ENCODE measurements at places on chromosomes 11 and 22.

DNA sequence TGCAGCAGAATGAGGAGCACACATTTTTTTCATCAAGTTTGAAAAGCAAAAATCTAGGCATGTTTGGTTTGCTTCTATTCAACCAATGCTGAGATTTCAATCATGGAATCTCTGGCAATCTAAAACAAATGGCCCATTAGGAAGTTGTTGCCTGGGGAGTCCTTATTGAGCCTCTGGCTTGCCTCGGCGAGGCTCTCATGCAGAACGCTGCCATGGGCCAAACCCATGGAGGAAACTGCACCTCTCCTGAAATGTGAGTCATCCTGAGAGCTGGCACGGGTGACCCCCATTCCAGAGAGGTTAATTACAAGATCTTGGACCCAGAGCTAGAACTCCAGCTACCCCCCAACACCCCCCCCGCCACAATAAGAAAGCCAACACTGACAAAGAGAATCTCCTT is 80.7 kb downstream of the MN1 start:
- DNase-seq = no peak

- DNase-seq = no peak
Measured at GRCh38 chr11:58560842-58561241, 14.8 kb downstream of the LPXN start.

DNA sequence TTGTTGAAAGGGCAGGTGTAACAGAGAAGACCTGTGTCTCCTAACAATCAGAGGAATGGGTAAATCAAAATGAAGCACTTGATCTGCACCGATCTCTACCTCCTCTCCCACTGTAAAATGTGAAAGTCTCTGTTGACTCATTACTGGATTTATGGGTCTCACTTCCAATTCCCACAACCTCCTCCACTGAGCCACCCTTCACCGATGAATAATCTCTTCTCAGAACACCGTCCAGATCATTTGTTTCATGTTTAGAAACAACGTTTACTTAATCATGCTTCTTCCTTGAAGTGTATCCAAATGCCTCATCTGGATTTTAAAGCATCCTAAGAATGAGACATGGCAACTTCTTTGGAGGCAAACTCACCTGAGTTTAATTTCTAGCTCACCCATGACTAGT is 643.6 kb downstream of the ETS1 start:
- DNase-seq = no peak

DNA sequence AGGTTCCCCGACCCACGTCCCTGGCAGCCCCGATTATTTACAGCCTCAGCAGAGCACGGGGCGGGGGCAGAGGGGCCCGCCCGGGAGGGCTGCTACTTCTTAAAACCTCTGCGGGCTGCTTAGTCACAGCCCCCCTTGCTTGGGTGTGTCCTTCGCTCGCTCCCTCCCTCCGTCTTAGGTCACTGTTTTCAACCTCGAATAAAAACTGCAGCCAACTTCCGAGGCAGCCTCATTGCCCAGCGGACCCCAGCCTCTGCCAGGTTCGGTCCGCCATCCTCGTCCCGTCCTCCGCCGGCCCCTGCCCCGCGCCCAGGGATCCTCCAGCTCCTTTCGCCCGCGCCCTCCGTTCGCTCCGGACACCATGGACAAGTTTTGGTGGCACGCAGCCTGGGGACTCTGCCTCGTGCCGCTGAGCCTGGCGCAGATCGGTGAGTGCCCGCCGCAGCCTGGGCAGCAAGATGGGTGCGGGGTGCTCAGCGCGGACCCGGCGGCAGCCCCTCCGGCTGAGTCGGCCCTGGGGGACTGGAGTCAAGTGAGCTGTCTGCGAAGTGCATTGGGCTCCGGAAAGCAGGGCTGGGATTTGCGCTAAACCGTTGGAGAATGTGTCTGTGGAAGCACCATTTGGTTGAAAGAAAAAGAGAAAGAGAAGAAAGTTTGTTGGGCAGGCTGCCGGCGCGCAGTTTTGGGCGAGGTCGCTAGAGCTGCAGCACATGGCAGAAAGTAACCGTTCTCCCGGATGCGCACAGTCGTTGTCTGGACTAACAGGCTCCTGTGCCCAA is at the start of gene CD44:
CD44 (plus strand) TSS at position 229 of the 779 bp plus-strand sequence; CDS start at position 362, 133 bp downstream.
- DNase-seq = peak; percentile 74

Data from stimulated activated CD4-positive, alpha-beta T cell treated with anti-CD3 and anti-CD28 coated beads, Interleukin-2, amount 100 ng/mL, for 24 hours (primary cell).